ENCODE measurements at places on chromosomes 7 and 10.

- no peak for DNase-seq
Observed at GRCh38 chr7:98629001-98629431, 11.9 kb downstream of the NPTX2 start.

DNA sequence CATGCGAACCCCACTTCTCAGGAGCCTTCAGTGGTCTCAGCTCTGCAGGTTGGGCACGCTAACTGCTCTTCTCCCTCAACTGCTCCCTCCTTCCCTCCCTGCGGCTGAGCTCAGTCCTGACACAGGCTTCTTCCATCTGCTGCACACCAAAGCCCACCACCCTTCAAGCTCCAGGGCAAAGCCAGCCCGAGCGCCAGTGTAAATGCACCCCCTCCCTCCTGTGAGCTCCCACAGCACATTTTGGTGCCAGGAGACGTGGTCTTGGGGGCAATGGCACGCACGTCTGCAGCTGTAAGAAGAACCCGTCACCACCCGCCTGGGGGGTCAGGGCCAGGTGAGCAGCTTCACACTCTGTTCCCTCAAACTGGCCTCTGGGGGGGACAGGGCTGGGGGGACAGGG, 15.9 kb downstream of the VIPR2 start:
- no peak for DNase-seq

GRCh38 chr7:94378356-94378755, 16.3 kb upstream of the COL1A2 start:
- DNase-seq, result no peak

DNA sequence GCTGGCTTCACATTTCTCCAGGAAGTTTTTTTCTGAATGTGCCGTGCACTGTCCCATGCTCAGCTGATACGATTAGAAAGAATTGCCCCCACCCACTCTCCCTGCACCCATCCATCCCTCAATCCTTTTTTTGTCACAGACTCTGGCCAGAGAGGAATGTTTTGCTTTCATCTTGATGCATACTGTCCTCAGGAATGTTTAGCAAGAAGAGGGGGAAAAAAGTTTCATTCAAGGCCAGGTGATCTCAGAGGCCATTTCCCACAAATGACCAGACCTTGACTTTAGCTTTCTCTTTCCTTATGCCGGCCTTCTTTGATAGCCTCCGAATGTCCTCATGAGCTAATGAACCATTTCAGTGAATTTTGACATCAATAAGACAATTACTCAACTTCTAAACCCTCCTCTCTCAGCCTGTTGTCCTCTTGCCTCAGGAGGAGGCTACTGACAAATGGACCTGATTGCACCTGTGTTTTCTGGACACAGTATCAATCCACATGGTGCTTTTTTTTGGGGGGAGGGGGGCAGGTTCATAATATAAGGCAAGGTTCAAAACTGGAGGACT, 105.0 kb upstream of the KLF6 start:
- peak; percentile 89 for DNase-seq

GRCh38 chr7:74025730-74026129, 2.2 kb upstream of the ELN start:
- DNase-seq, result no peak

DNA sequence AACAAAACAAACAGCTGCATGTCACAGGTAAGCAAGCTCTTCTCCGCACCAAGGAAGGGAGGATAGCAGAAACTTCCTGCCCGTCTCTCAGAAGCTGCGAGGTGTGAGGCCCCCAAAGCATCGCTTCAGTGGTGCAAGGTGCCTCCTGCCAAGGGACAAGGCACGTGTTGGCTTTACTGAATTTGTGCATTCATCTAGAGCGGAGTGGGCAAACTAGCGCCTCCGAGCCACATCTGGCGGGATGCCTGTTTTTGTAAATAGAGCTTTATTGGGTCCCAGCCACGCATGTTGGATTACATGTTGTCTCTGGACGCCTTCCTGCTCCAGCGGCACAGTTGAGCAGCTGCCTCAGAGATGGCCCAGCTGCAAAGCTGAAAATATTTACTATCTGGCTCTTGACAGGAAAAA, 27.7 kb downstream of the PHYH start:
- DNase-seq, result no peak

- peak; percentile 74 for DNase-seq
Observed at GRCh38 chr7:35697414-35698175, 2.7 kb upstream of the HERPUD2 start.

- no peak for DNase-seq
Observed at GRCh38 chr10:71307469-71308085, 11.5 kb upstream of the SLC29A3 start.

GRCh38 chr7:77866786-77867536, 68.4 kb downstream of the PHTF2 start:
- DNase-seq, result no peak

DNA sequence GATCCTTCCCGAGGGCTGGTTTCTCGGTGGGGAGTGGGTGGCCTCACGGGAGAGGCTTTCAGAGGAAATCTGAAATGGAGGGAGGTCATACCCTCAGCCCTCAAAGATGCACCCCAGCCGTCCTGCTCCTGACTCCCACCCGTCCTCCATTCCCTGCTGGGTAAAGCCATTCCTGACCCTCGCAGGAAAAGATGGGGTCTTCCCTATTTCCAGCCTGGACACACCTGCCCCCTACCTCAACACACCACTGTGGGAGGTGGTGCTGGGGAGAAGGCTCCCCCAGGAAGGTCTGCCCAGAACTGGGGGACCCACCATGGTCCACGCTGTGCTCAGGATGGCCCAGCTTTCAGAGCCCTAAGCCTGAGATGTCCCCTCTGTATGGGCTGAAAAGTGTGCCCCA, 86.9 kb downstream of the CHST15 start:
- DNase-seq, result no peak

DNA sequence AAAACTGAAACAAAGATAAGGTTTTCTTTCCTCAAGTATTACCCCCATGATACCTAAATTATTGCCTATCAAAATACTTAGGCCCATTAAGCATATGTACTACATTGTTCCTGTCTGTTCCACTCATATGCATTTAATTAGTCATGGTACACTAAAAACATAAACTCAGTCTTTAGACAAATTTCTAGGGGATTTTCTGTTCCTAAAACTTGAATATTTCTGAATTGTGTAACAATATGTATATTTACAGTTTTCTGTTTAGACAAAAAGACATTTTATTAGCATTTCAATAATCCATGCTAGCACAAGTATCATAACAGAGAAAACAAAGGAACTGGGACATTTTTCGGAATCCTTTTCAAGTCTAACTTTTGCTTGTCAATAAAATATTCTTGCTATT, 234.2 kb downstream of the CRPPA start:
- no peak for DNase-seq

- DNase-seq, result peak; percentile 68
Observed at GRCh38 chr7:102125127-102125596, 161.5 kb upstream of the SH2B2 start.

- no peak for DNase-seq
Observed at GRCh38 chr7:6049780-6050179, 18.6 kb downstream of the ANKRD61 start.

- DNase-seq, result no peak
Observed at GRCh38 chr7:90625051-90625450, 28.9 kb downstream of the CDK14 start.

DNA sequence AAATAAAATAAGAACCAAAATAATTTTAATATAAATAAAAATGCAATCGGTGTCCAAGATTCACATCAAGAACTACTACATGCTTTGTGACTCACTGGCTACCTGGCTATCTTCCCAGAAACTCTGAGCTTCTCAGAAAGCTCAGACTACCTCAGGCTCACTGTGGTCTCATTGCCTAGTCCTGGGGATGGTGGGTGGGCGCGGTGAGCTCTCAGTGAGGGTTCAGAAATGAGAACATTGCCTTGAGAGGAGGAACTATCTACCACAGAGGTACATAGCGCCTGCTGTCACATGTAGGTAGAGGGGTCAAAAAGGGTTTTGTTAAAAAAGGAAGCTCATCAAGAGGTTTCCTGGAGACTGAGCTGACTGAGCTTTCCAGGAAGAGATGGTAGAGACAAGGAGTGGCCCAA, 108.0 kb downstream of the WDFY4 start:
- DNase-seq, result no peak

- DNase-seq, result no peak
Observed at GRCh38 chr7:1618475-1618874, 48.6 kb upstream of the PSMG3 start.

DNA sequence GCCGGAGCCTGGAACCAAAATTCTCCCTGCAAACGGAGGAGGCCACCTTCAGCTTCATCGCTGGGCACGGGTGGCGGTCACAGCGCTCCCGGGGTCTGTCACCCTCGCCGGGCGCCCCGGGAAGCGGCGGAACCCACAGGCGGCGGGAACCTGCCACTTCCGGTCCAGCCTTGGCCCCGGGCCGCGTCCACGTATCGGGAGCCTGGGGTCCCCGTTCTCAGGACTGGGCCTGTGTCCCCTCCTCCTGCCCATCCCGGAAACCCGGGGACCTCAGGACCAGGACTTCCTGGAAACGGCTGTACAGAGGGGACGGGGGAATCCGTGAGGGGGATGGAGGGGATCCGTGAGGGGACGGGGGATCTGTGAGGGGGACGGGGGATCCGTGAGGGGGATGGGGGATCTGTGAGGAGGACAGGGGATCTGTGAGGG, 25.4 kb downstream of the PDGFA start:
- DNase-seq, result no peak

GRCh38 chr7:97733276-97734161, 1.6 kb downstream of the TAC1 start:
- DNase-seq, result no peak

DNA sequence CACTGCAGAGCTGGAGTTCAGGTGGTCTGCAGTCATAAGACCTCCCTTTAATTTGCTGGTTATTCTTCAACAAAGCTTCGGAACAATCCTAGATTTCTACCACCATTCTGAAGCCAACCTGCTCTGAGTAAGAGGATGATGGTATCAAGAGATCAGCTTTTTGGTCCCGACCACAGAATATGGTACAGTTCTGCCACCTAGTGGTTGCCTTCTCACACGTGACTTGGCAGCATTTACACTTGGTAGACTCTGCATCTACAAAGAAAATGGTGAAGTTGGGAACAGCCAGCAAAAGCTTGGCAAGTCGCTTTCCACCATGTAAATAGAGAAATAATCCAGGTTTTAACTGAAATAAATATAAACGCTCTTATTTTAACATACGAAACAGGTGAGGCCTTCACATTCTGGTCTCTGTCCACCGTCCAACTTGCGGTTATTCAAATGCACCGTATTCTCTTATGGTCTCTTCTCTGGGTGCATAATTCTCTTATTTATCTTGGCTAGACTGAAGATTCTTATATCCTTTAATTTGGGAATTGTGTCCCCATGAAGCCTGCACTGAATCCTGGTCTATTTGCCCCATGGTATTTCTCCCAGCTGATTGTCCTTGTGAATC, 173.9 kb upstream of the GRM3 start:
- peak; percentile 45 for DNase-seq
